Astrocyte of the hippocampus (primary cell): ENCODE measurements at places on chromosomes 12 and 14.

DNA sequence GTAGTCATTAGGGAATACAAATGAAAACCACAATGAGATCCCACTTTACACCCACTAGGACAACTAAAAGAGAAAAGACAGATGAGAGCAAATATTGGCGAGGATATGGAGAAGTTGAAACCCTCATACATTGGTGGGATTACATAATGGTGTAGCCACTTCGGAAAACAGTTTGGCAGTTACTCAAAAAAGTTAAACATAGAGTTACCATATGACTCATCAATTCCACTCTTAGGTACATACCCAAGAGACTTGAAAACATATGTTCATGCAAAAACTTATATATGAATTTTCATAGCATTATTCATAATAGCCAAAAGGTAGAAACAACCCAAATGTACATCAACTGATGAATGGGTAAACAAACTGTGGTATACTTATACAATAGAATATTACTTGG is 27.1 kb downstream of the ALDH1L2 start:
- DNase-seq = no peak

DNA sequence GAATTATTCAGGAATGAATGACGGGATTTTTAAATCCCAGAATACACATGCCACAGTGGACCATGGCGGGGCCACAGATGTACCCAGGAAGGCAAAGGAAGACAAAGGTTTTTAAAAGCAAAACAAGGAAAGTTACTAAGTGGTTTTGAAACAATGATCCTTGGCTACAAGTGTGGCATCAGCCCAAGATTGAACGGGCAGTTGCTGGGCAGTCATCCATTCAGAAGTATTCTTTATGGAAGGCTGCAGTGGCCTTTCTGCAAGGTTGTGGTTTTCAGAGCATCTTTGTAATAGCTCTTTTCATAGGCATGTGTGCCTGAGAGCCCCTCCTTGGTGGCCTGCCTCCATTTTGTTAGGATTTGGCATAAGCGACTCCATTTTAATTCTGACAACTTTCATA is 13.4 kb upstream of the IFI27 start:
- DNase-seq = peak; percentile 76

GRCh38 chr14:54225457-54226060 is 171.2 kb upstream of the CDKN3 start:
- DNase-seq = no peak

- DNase-seq = no peak
Measured at GRCh38 chr14:64929014-64929359, 13.6 kb downstream of the GPX2 start.

- no peak for DNase-seq
Measured at GRCh38 chr14:68198713-68199495, 379.3 kb downstream of the RAD51B start.

DNA sequence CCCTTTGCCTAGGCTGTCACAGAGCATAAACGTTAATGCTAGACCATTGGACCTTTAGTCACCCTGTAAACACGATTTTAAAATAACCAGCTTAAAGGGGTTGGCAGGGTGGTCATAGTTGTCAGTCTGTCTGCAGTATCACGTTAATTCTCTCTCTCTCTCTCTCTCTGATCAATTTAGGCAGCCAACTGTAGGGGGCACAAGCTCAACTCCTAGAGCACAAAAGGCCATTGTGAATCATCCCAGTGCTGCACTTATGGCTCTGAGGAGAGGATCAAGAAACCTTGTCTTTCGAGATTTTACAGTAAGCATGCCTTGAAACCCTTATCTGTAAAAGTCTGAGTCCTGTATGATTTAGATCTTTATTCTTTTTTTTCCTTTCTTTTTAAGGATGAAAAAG is 97.1 kb downstream of the SCAF11 start:
- no peak for DNase-seq

GRCh38 chr12:46657453-46658411 is 168.1 kb downstream of the SLC38A4 start:
- DNase-seq = peak; percentile 25

GRCh38 chr12:31589598-31589903 is 1.4 kb downstream of the DENND5B start:
- DNase-seq = no peak

- peak; percentile 94 for DNase-seq
Measured at GRCh38 chr12:6423267-6424007, 21.3 kb upstream of the CD27 start.

DNA sequence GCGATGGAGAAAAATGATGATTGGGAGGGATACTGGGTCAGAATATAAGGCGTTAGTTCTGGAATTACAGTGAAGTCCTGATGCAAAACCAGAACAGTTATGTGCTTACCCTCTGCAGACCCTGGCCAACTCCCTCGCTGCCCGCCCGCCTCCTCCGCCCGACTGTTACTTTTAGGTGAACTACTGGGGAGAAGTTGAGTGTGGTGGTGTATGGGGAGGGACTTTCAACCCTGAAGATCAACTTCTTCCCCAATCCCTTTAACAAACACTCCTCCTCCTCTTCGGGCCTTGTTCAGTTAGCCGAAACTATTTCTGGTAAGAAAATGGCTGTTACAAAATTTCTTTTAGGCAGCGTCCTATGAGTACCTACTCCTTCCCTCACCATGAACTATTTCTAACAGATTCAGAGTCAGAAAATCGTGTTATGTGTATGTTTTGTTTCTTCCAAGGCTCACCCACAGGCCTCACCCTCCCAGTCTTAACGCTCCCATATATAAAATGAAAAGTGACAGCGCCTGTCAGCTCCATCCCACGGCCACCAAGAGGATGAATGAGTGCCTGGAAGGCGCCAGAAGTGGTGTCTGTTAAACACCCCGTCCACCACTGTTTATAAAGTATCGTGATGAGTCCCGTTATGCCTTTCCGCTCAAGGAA is 1.3 kb downstream of the FBXO33 start:
- peak; percentile 39 for DNase-seq

- DNase-seq = no peak
Measured at GRCh38 chr12:110312581-110313360, 31.7 kb downstream of the ATP2A2 start.

DNA sequence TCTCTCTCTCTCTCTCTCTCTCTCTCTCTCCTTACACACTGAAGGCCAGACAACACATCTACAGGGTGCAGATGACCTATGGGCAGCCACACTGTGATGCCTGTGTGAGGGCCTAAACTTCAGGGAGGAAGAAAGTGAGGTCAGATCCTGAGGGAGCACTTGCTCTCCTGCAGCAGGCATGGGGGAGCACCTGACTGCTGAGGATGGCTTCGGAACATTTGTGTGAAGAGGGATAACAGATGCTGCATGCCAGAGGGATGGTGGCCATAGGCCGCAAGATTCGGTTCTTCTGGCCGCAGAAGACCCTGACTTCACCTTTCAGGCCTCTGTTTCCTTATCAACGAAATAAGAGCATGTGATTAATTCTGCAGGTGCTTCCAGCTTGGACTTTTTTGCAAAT is 11.7 kb upstream of the SERPINA11 start:
- no peak for DNase-seq

DNA sequence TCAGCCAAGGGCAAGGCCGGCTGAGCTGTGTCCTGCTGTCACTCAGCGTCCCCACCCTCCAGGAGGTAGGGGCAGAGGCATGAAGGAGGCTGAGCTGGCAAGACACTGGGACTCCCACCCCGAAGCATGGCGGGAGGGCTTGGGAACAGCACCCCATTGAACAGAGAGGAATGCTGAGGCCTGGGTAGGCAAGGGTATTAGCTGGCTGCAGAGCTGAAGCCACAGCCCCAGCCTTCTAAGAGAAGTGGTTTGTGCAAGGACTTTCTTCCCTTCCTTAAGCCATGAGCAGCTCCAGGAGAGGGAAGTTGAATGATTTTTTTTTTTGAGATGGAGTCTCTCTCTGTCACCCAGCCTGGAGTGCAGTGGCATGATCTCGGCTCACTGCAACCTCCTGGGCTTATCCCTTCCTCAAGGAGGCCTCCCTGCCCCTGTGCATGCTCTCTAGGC is 6.6 kb upstream of the CFAP73 start:
- no peak for DNase-seq

- DNase-seq = no peak
Measured at GRCh38 chr14:34356264-34356654, 105.8 kb downstream of the SPTSSA start.

GRCh38 chr14:68672609-68673285 is 120.1 kb downstream of the ZFP36L1 start:
- no peak for DNase-seq

DNA sequence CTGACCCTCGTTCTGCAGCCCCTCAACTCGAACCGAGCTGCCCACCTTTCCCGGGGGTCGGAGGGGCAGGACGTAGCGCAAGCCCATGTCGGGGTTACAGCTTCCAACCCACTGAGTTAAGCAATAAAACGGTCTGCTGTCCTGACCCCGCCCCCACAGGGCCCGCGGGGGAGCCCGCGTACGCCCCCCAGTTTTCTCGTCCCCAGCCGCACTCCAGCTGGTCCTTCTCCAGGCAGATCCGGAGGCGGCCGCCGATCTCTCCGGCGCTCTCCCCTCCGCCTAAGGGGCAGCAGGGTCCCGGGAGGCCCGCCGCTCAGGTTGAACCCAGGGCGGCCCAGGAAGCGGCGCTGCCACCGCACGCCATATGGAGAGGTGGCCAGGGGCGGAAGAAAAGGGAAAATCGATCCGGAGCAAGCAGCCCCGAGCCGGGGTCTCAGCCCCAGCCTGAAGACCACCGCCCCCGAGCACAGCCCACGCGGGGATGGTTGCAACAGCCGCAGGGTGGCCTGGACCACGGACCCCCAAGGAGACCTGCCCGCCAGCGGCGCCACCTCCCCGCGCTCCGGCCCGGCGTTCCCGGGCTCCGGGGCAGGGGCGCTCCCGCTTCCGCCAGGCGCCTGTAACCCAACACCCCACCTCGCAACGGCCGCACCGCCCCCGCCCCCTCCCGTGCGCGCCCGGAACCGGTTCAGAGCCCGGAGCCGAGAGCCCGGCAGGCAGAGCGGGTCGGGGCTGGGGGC is 760 bp downstream of the ACTN1 start:
- peak; percentile 73 for DNase-seq

- no peak for DNase-seq
Measured at GRCh38 chr14:96748362-96748761, 48.8 kb upstream of the VRK1 start.

GRCh38 chr12:76137606-76138005 is 53.1 kb upstream of the NAP1L1 start:
- DNase-seq = no peak

DNA sequence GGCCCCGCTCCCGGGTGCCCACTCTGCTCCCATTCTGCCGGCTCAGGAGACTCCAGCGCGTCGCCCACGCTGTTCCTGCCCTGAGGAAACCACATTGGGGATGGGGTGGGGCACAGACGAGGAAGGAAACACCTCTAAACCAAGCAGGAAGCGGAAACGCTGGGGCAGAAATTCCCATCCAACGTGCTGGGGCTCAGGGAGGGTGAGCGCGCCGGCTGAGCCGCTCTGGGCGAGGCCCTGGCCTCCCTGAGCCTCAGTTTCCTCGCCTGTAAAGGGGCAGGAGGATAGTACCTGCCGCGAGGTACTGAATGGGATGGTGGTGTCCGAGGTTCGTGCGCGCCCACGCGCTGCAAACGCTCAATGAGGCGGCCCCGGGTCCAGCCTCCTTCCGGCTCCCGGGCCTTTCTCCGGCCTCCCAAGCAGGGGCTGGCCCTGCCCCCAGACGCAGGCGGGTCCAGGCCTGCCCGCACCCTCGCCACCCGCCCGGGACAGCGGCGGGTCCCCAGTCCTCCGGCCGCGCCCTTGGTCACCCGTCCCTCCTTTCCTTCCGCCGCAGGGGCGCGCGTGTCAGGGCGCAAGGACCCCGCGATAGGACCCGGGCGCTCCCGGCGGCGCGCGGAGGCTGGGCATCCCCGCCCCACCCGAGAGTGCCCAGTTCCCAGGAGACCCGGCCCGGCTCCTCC is 673 bp downstream of the BEGAIN start:
- DNase-seq = peak; percentile 69

GRCh38 chr12:120713861-120714482 is 3.7 kb downstream of the UNC119B start:
- DNase-seq = peak; percentile 90

GRCh38 chr14:62179367-62180018 is 417.3 kb downstream of the SNAPC1 start:
- DNase-seq = peak; percentile 89

- no peak for DNase-seq
Measured at GRCh38 chr12:53712059-53712643, 15.1 kb downstream of the CALCOCO1 start.

DNA sequence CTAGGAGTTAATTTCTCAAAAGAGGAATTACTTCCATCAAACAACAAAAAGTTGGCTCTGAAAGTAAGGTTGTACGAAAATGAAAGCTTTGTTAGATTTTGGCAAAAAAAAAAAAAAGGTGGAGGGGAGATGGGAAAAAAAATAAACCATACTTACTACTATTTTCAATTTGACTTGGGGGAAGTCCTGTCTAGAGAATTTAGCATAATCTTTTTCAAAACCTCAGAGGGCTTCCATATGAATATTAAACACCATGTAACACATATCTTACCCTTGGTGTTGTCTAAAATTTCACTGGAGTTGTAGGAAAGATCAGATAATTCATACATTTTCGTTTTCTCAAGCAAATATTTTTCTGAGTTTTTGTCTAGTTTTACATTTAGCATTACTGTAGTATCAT is 17.5 kb downstream of the GRIP1 start:
- no peak for DNase-seq

DNA sequence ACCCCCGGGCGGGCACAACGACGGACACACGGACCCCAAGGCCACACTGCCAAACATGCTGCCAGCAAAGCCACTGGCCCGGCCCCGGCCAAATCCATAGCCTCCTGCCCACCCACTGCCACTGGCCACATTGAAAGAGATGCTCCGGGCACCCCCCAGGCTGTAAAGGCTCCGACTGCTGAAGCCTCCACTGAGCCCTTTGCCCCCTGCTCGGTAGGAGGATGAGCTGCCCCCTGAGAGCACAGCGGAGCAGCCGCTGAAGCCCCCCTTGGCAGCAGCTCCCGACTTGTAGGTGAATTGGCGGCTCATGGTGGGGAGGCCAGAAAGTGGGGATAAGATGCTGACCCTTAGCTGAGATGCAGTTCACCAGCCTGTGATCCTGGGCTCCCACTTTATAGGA is at the start of gene KRT73:
Gene KRT73, minus strand, starts transcription at position 344 of the 400 bp plus-strand sequence. Its CDS starts 35 bp downstream, at position 309.
- no peak for DNase-seq

DNA sequence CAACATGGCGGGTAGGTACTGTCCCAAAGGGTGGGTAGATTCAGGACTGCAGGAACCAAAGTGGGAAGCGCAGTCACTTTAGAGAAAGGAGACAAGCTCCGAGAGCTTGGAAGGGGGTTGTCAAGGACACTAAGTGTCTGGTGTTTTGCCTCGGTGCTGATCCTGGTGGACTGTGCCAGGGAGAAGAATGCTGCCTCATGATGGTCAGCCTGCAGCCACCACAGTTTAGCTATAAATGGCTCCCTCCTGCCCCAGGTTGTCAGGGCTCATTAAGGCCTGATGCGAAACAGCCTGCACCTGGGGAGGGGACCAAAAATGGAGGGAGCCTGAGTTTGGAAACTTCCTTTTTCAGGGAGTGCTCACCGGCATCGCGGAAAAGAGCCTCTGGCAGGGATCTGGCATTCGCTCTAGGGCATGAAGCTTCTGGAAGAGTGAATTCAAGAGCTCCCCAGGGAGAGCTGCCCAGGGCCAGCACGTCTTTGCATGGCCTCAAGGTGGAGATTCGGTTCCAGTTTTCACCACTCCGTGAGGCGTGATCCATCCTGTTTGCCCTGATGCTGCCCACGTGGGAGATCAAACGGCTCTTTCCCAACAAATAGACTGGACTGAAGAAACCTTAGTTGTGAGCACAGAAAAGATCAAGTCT is 164.0 kb downstream of the FOXN3 start:
- DNase-seq = no peak

GRCh38 chr14:101057394-101057793 is 153.9 kb upstream of the RTL1 start:
- DNase-seq = no peak

- no peak for DNase-seq
Measured at GRCh38 chr14:54877703-54878021, 25.0 kb downstream of the GCH1 start.

GRCh38 chr12:106235770-106236169 is 12.1 kb downstream of the CKAP4 start:
- DNase-seq = no peak
